ENCODE measurements at places on chromosomes 11 and 22. TPM values are rescaled to one million over a fixed set of nuclear protein-coding genes. Genes with fewer than 3 reads are reported as not detected.
A peak's percentile ranks its signal among the peaks of the same experiment; 100 is the strongest.

- no peaks in the 10 kb centered on the region for H3K36me3 ChIP-seq
- no peaks in the 10 kb centered on the region for H3K27me3 ChIP-seq
- H3K4me1 ChIP-seq = no peaks in the 10 kb centered on the region
- no peak for DNase-seq
Measured at GRCh38 chr11:99979042-99979441, 708.0 kb upstream of the ARHGAP42 start.

ASPHD2 gene
- 1.4 TPM for total RNA-seq

GRCh38 chr11:99489581-99489980, 468.8 kb downstream of the CNTN5 start:
- H3K27me3 ChIP-seq = no peaks in the 10 kb centered on the region
- no peaks in the 10 kb centered on the region for H3K4me1 ChIP-seq
- H3K36me3 ChIP-seq = no peaks in the 10 kb centered on the region

RRP7A gene
- total RNA-seq = 25.0 TPM

DNA sequence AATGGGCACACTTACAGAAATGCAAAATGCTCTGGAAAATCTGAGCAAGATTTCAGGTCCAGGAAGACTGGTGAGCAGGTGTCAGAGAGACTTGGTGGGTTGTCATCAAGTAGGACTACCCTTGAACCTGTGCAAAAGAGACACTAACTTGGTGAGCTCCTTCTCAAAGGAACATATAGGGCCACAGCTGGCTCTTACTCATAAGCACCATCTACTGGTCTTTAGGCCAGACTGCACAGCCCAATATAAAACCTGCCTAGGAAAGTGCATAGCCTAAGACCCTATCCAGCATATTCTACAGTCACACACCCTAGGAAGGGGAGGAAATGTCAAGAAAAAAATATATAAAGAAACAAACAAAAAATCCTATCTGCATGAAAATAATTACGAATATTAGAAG, 18.2 kb upstream of the OR10W1 start:
- peak; percentile 62 for DNase-seq
- no peaks in the 10 kb centered on the region for H3K36me3 ChIP-seq
- H3K27ac ChIP-seq = no peak overlapping the region
- H3K4me1 ChIP-seq = no peaks in the 10 kb centered on the region

GRCh38 chr11:74672956-74673692, 58.1 kb downstream of the CHRDL2 start:
- peak; percentile 77 for DNase-seq
- H3K4me3 ChIP-seq = no peak overlapping the region
- H3K36me3 ChIP-seq = no peaks in the 10 kb centered on the region
- peaks cover 4% of the 10 kb centered on the region for H3K4me1 ChIP-seq
- H3K27ac ChIP-seq = peak overlapping the region; percentile 93

DNA sequence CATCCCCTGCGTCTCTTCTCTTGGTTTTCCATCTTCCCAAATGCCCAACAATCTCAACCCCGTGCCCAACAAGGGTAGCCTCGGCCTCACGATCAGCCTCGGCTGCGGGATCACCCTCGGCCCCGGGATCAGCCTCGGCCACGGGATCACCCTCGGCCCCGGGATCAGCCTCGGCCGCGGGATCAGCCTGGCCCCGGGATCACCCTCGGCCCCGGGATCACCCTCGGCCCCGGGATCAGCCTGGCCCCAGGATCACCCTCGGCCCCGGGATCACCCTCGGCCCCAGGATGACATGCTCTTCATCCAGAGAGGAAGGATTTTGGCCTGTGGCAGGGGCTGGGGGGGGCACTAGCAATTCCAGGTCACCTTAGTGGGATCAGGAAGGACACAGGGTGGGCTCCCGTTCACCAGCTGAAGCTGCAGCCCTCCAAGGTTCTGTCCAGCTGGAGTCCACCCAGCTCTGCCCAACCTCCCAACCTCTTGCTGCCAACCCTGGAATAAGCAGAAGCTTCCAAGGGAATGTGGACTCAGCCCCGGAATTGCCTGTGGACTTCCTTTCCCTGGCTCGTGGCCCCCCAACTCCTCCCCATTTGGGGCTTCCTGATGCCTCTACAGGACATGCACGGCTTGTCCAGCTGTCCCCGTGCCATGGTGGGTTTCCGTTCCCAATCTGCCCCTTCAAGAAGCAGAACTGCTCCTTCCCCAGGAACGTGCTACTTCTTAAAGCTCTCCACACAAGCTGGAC, 6.2 kb downstream of the ALG12 start:
- no peak overlapping the region for H3K27ac ChIP-seq
- peaks cover 3% of the 10 kb centered on the region for H3K36me3 ChIP-seq
- H3K4me1 ChIP-seq = peaks cover 3% of the 10 kb centered on the region
- H3K4me3 ChIP-seq = no peak overlapping the region
- DNase-seq = no peak
